M059J (cell line): ENCODE measurements at places on chromosomes 11 and 22.

DNA sequence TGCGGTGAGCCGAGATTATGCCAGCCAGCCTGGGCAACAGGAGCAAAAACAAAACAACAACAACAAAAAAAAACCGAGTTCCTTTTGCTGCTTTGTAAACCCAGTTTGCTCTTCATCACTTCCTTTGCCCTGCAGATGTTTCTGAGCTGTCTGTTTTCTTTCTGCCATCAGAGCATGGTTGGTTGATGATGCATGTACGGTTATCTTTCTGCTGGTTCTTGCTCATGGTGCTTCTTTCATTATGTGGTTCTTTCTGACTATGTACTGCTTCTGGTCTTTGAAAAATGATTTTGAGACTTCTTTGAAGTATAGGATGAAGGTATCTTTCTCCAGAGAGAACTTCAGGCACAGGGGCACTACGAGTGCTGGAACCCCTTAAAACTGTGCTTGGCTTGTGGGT, 13.2 kb downstream of the TANGO2 start:
- DNase-seq = no peak

GRCh38 chr11:93528252-93528651, 14.9 kb downstream of the SMCO4 start:
- DNase-seq = no peak

GRCh38 chr22:26025626-26026025, 143.6 kb upstream of the SEZ6L start:
- no peak for DNase-seq

- DNase-seq = peak; percentile 66
Observed at GRCh38 chr11:73317373-73317772, 9.3 kb downstream of the ARHGEF17 start.

DNA sequence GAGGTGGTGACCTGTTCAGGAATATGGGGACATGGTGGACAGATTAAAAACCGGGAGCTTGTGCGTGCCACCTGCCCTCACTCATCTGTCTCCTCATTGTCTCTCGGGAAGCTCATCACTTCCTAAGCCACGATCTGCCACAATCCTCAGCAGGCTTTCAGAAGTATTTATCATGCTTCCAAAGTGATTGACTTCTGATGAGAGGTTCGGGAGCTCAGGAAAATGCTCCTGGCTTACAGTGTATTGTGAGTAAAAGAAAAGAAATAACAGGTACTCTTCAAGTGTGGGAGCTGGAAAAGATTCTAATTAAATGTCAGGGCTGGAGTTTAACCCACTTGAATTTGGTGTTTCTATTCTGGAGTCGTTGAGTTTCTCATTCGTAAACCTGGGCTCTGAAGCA, 91.9 kb upstream of the DRD2 start:
- DNase-seq = no peak

- no peak for DNase-seq
Observed at GRCh38 chr22:16963189-16963945, 44.7 kb downstream of the GAB4 start.
